ENCODE measurements at places on chromosomes 5 and 9.
A peak's percentile ranks its signal among the peaks of the same experiment; 100 is the strongest.

DNA sequence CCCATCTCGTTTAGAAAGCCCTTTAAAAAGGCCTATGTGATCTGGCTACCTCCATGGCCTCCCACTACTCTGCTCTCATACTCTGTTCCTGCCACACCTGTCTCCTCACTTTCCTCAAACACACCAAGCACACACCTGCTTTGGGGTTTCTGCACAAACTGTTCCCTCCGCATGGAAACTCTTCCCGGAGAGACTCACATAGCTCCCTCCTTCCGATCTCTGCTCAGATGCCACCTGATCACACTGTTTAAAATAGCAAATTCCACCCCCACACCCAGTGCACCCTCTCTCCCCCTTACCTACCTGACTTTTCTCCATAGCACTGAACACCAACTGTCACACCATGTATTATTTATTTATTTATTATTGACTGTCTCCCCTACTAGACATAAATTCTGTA lies 84.0 kb upstream of the NR4A3 start:
- DNase-seq = no peak

- DNase-seq = no peak
Observed at GRCh38 chr5:135208903-135209721, 175.1 kb upstream of the PITX1 start.

DNA sequence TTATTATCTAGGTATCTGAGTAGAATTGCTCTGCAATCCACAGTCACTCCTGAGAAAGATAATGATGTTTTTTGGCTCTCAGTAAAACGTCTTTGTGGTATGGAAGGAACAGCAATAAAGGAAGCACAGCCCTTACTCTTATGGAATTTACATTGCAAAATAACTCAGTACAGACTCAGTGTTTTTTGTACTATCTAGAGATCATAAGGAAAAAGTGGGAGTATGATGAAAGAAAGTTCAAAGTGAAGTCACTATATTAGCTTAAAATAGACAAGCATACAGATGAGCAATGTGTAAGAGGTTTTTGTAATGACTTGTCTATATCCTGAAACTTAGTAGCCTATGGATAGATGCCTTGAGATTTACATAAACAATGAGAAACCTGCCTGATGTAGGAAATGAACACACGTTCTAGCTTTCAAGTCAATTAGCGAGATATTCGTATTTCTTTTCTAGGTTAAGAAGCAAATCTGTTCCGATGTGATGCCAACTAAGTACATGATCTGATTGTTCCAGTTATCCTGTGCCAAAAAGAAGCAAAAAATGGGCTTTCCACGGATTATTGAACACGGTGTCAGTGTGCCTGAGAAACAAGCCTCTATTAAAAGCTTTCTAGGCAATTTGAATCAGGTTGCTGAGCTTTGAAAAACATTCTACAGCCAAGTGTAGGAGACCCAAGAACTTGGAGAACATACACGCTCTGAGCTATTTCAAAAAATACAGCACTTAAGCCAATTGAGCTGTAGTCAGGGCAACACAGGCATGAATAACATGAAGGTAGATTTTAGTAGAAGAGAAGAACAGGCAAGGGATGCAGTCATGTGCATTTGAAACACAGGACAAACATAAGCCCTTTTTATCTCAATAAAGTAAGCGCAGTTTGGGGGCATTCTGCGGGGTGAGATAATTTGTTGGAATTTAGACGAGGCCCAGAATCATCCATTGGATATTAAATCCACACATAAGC lies 86.3 kb upstream of the TAF11L2 start:
- no peak for DNase-seq

- no peak for DNase-seq
Observed at GRCh38 chr9:104775976-104776375, 12.0 kb downstream of the NIPSNAP3B start.

DNA sequence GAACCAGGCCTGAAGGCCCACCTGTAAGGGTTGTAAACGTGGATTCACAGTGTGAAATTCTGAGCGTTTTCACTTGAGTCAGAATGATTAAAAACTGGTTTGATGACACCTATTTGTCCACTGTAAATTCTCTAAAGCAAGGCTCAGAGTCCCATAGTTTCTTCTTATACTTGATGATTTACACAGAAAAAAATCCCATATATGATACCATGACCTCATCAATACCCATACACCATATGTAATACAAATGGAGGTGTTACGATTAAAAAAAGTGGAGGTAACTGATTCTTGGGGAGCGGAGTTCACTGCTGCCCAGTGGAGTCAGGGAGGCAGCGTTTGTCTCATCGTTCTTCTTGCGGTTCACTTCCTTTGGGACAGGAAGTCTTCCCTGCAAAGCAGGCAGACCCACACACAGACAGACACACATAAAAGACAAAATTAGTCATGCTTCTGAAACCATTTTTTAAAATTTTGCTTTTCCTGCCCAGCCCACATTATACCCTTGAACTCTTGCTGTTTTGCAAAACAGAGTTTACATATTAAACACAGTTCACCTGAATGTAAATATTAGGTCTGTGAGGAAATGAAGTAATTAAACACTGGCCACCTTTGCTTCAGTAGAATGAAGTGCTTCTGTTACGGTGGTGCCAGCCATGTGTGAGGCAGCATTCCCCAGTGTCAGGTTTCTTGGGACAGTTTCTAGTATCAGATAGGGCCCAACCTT lies 26.2 kb downstream of the NREP start:
- no peak for DNase-seq

GRCh38 chr9:74697535-74697934 lies 190.2 kb downstream of the TRPM6 start:
- no peak for DNase-seq

- no peak for DNase-seq
Observed at GRCh38 chr5:170294556-170294955, 3.0 kb downstream of the LCP2 start.

GRCh38 chr9:85703398-85703797 lies 38.4 kb downstream of the AGTPBP1 start:
- no peak for DNase-seq

- DNase-seq = no peak
Observed at GRCh38 chr5:111495159-111495558, 17.2 kb downstream of the STARD4 start.

GRCh38 chr5:149128023-149128875 lies 13.0 kb upstream of the ABLIM3 start:
- no peak for DNase-seq

DNA sequence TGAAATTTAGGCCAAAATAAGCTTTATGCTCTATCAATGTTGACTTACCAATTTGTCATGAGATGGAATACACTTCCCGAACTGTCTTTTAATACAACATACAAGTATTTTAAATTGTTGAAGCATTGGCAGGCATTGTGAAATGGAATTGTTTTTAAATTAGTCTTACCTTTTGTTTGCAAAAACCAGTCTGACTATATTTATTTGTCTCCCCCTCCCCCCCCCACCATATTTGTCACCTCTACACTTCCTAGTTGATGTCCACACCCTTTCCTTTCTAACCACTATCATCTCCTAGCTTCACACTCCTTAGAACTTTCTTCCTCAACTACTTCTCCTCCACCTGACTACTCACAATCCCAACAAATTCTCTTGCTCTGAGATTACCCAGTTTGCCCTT lies 40.9 kb downstream of the FAF2 start:
- DNase-seq = peak; percentile 24

GRCh38 chr9:97310896-97311295 lies 3.4 kb downstream of the CCDC180 start:
- no peak for DNase-seq

DNA sequence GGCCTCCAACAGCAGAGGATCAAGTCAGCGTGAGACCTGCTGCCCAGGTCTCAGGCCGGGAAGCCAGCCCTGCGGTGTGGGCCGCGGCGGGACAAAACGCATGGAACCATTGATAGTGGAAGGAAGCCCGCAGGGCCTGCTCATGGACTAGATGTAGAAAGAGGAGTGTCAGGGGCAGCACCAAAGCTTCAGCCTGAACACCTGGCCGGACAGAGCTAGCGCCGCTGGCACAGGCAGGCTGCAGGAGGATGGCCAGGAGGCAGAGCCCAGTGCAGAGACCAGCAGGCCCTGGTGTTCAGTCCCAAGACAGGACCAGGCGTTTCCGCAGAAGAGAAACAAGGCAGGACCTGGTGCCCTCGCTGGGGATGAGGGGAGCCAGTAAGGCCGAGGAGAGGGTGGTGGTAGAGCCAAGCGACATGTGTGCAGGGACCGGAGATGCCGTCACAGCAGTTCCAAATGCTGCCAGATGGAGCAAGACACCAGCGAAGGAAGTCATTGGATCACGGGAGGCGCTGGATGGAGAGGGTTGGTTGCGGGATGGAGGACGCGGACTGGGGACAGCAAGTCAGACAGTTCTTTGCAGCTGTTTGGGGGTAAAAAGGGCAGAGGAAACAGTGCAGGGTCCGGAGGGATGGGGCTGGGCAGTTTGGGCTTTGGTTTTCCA lies 42.1 kb upstream of the OLFM1 start:
- DNase-seq = no peak

- peak; percentile 40 for DNase-seq
Observed at GRCh38 chr9:127004946-127005769, 90.6 kb downstream of the RALGPS1 start.

DNA sequence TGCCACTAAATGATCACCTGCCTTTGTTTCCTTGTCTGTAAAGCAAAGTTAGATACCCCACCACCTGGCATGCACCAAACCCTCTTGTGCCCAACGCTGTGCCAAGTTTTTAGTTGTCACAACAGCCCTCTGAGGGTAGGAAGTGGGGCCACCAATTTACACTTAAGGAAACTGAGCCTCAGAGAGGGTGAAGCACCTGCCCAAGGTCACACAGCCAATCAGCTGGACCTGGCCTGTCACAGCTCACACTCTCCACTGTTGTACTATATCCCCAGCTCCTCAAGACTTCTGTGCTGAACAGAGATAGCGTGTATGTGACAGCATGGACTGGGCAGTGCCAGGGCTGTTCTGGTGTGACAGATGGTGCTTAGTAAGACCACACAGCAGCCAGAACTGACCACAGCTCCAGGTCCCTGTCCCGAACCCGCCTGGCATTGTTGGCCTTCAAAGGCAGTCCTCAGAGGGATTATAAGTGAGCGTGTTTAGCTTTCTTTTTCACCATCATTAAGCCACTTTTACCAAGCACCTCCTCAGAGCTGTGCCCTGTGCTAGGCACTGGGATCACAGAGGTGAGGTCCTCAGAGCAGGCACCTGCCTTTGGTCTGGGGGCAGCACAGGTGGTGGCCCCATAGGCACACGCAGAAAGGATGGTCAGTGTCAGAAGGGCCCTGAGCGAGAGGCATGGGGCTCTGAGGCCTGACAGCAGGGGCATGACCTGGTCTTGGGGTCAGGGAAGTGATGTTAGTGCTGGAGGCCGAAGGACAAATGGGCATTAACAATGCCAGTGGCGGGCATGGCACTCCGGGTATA lies 71.1 kb downstream of the COL27A1 start:
- DNase-seq = no peak

- no peak for DNase-seq
Observed at GRCh38 chr5:54988218-54988617, 2.8 kb upstream of the ESM1 start.

GRCh38 chr9:128025736-128026135 lies 41.4 kb downstream of the NAIF1 start:
- DNase-seq = no peak

DNA sequence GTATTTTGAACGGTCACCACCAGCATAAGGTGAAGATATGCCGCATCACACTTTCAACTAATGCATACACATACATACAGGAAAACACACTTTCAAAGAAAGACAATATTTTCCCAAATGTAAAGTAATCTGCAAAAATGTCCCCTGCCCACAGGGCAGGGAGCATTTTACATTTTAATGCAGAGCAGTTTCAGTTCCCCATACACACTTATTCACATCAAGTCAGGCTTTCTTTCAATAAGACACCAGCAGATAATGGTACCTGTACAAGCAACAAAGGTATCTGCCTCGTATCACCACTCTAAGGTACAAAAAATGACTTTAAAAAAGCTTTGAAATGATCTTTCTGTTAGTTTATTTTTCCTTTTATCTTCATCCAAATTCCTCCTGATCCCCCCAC lies 247.1 kb upstream of the CCNG1 start:
- no peak for DNase-seq

GRCh38 chr9:129173296-129174101 lies 4.6 kb downstream of the IER5L start:
- no peak for DNase-seq

DNA sequence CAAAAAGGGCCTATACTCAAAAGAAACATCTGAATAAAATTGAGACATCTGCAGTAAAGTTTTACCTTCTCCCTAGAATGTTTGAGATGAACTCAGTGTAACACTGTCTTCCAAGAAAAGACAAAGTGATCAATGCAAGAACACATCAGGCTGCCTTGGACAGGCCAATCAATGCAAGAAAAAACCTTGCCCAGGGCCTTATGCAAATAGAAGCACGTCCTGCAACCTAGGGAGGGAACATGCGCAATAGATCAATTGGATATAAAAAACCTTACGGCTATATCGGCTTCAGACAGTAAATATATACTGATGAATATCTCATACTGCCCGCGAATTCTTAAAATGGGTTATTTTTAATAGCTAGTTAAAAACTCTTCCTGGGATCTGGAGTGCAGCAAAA lies 66.4 kb upstream of the POU5F2 start:
- no peak for DNase-seq

GRCh38 chr5:39905356-39905755 lies 480.6 kb upstream of the DAB2 start:
- no peak for DNase-seq

GRCh38 chr9:135671591-135672041 lies 8.5 kb downstream of the LCN9 start:
- DNase-seq = no peak

DNA sequence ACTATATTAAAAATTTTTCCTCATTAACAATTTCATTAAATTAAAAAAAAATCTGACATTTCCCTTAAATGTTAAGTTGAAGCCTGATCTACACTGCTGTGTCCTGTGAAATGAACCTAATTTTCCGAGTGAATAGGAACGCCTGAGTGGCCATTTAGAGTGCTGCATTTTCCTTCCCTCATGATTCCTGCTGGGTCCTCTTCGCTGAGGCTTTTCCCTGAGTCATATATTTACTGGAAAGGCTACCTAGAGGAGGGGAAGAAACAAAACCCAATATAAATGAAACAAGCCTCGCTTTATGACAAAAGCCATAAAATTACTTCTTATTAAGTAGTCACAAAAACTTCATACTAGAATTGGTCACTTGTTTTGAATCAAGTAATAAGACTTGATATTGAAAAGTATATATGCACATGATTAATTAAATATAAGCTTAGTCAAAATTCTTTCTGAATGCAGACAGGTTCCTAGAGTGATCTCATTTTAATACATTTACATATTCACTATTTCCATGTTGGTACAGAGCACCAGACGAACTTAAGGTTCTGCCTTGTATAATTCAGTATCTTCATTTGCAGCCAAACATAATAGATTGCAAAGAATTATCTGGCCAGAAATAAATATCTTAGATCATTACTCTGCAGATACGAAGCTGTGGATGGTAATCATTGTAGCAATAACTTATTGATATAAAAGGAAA lies 6.3 kb upstream of the ISCA1 start:
- no peak for DNase-seq

All from epithelial cell of prostate (primary cell).